ENCODE measurements at places on chromosomes 2 and 18.

DNA sequence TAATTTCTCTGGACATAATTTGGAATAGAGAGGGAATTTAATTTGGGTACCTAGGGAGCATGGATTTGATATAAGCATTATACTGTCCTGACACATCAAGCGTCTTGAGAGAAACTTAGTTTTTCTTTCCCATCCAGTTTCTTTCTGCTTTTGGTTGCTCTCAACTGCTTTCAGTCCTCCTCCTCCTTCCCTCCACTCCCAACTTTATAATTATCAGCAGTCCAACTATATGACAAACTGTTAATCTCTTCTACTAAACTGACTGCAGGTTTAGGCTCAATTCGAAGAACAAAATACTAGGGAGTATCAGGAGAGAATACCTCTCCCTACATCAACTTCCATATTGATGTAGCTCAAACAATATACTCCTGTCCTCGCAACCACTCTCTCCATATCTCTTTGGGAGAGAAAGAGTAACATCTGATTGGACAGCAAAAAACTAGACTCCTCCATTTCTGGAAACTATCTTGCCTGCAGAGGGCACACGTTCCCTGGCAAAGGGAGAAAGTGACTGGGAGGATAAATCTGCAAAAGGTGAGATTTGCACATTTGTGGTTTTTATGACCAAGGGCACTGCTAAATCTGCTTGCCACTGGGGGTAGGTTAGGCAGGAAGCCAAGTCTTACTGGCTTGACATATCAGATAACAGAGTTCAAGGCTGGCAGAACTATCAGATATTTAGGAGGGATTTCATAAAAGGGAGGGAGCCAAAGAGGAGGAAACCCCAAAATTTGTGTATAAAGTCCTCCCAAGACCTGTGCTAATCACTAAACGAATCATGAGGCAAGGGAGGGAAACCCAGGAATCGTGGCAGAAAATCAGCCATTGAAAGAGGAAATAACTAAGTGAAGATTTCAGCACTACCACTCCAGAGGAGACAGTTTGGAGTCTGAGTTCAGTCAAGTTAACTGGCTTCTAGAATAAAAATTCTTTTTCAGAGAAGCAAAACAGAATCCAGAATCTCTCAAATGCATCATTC lies 40.0 kb downstream of the ICA1L start:
- DNase-seq: peak; percentile 5

GRCh38 chr2:159550231-159550630 lies 66.1 kb downstream of the BAZ2B start:
- no peak for DNase-seq

DNA sequence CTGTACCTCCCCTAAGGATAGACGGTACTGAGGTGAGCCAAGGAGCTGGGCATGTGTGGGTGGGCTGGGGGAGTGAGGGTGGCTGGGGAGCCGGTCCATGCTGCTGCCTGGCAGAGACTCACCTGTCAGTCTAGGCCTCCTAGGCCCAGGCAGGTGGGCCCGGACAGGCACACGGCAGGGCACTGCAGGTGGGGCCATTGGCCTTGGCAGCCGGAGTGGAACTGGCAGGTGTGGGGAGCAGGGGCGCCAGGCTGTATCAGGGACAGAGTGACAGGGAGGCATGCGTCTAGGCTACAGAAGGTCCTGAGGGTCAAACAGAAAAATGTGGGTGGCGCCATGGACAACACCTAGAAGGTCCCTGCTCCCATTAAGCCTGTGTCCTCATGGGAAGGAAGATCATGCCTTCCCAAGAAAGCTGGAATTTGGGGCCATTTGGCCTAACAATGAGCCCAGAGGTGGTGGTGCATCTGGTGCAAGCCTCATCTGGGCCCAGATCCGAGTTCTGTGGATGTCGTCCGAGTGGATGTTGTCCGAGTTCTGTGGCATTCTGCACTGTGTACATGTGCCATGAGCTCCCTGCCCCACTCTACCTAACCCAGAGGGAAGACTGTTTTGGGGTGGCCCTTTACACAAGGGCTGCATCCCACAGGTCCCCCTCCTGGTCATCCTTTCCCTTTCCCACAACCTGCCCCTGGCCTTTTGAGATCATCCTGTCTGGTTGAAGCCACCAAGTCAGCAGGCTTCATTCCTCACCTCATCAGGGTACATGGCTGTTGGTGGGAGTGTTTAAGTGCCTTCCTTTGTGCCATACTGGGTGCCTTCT lies 249.7 kb downstream of the GLI2 start:
- DNase-seq: no peak

DNA sequence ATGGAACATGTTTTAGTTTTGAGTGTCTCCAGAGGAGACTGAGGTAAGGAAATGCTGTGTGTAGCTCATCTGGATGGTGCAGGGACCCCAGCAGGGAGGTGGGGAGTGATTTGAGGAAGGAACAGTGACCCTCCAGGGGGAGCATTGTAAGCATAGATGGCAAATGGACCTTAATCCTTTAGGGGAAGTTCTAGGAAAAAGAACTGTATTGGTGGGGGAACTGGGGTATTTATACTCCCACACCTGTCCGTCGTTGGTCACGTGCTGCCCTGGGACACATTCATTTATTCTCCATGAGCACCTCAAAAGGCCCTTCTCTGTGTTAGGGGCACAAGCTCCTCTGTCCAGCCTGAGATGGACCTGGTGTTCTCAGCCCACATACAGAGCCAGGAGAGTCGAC lies 233.9 kb upstream of the HDAC4 start:
- no peak for DNase-seq

DNA sequence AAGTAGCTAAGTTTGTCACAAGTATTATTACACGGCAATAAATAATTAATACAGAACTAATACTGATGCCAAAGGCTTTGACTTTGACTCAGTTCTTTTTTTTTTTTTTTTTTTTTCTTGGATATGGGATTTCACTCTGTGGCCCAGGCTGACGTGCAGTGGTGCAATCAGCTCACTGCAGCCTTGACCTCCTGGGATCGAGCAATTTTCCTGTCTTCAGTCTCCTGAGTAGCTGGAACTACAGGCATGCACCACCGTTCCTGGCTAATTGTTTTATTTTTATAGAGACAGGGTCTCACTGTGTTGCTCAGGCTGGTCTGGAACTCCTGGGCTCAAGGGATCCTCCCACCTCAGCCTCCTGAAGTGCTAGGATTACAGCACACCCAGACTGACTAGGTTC lies 284.5 kb downstream of the SS18 start:
- no peak for DNase-seq

- DNase-seq: no peak
Observed at GRCh38 chr2:1738646-1739302, 5.5 kb downstream of the PXDN start.

- no peak for DNase-seq
Observed at GRCh38 chr2:121689356-121689755, 40.1 kb upstream of the CLASP1 start.

DNA sequence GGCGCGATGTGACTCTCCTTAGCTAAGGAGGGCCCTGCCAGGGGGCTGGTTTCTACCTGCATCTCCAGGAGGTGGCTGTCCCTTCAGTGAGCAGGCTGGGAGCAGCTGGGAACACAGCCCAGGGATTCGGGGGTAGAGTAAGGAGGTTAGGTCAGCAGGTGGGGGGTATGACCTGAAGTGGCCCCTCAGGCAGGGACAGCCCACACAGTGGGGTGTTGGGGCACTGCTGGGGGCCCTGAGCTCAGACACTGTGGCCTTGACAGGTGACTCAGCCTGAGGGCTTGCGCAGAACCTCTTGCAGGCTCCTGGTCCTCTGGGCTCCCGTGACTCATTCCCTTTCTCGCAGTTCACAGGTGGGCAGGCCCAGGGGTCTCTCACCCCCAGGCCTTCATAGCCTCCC lies 185.8 kb upstream of the BCL2L11 start:
- no peak for DNase-seq

- DNase-seq: no peak
Observed at GRCh38 chr2:80496775-80497174, 192.2 kb upstream of the LRRTM1 start.

GRCh38 chr2:46878886-46879285 lies 36.7 kb downstream of the MCFD2 start:
- no peak for DNase-seq

DNA sequence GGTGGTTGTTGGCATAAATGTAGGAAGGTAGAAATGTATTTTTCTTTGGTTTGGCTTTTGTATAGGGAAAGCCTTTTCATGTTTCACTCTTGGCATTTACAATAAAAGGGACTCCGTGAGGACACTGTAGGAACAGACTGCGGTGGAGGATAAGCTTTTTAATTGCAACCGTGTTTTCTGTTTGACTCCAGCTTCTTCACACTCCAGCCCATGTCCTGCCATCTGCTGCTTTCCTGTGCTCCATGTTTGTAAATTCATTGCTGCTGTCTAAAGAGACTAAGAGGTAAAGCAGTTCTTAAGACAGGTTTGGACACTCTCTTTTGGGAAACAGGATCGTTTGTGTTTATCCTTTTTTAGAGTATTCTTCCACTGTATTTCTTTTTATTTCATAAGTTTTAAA lies 33.3 kb downstream of the WDR75 start:
- no peak for DNase-seq

- DNase-seq: no peak
Observed at GRCh38 chr18:45667056-45667736, 51.9 kb downstream of the SLC14A2 start.

GRCh38 chr18:48878471-48878870 lies 72.3 kb downstream of the SMAD7 start:
- DNase-seq: no peak

DNA sequence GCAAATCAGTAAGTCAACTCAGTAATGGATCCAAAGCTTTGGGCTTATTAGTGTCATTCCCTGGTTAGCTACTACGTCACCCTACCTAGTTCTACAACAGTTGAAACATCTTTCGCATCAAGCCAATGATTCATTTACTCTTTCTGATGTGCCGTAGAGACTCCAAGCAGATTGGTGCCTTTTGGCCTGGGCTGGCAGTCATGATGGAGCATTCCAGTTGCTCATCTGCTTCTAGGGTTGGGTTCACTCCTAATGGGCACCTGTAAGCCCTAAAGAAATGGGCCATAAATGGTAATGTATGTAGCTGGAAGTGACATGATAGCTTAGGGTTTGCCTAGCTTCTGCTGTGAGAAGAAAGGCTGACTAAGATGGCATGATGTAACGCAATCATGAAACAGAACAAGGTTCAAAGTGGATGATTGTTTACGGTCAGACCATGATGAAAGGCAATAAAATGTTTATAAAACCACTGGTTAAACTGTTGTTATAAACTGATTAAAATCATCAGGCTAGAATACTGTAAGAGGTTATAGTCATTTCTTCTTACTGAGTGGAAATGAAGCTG lies 20.4 kb upstream of the CCL20 start:
- DNase-seq: no peak

DNA sequence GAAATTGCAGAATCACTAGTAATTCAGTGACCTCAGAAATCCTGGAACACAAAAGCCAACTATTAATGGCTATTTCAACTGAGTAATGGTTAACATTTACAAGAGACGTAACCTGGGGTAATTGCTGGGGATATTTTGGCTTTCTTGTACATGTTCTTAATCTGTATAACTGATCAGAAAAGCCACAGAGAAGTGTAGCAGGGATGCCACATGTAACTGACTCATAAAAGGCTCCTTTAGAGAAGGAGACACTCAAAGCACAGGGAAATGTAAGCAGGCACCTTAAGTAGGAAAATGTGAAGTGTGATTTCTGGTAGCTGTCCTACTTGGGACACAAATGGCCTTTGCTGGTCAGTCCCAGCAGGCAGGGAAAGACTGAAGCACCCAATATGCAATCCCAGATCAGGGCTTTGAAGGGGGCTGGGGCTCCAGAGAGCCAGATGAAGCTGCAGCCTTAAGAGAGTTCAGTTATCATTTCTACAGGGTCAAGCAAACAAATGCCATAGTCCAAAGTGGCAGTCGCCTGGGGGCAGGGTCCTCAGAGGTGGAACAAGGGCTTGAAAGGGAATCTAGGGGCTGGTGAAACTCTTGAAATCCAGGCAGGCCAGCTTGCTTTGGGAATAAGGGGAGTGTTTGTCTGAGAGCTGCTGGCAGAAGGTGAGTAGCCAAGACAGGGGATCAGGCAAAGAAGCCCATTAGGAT lies 7.2 kb upstream of the SPOPL start:
- DNase-seq: no peak

DNA sequence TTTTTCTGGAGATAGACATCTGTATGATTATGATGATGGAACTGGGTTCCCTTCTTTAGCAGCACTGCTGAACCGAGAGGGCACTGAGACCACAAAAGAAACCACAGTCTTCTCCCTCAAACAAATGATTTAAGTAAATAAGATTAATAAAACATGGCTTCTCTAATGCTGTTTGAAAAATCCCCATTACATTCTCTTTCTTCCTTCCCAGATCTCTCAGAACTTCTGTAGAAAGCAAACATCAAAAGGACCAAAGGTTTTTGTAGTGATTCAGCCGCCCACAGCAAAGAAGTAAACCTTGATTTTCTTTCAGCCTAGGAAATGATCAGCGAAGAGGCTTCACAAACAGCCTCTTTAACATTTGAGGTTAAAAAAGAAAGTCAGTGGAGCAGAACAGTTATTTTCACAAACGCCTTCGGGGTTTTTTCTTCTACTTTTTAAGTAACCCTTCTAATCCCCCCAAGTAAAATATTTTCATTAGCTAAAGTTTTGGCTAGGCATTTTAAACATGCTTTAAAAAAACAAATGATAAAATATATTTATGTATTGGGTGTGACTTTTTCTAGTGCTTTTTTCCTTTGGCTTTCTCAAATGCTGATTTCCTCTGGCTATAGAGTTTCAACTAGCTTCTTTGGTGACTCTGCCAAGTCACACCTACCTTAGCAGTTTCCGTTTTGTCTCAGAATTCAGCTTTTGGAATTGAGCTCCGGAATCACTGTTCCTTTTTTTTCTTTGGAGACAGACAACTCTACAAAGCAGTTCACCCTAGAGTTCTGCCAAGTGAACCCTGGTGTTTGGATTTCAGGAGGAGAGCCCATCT lies 89.6 kb downstream of the UPP2 start:
- no peak for DNase-seq
